ENCODE measurements at places on chromosomes 12 and 14.

DNA sequence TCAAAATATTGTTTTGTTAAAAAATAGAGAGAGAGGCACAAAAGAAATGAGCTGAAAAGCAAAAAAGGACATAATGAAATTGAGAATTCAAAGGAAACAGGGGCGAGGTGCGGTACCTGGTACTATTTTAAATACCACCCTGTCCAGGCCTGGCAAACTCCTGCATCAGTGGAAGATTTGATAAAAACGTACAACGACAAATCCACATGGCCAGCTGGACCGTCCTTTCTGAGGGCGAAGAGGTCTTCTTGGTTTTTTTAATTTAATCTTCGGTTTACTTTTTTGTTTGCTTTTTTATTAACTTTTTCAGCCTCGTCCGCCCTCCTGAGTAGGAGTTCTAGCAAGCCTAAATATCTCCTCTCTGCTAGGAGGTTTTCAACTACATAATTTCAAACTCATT is 11.9 kb downstream of the BCL11B start:
- H3K27ac ChIP-seq: no peak overlapping the region
- DNase-seq: no peak
- H3K36me3 ChIP-seq: no peaks in the 10 kb centered on the region
- no peak overlapping the region for H3K4me3 ChIP-seq
- no peaks in the 10 kb centered on the region for H3K27me3 ChIP-seq

- H3K27ac ChIP-seq: no peak overlapping the region
- H3K4me3 ChIP-seq: no peak overlapping the region
- H3K27me3 ChIP-seq: no peaks in the 10 kb centered on the region
- peaks cover 14% of the 10 kb centered on the region for H3K4me1 ChIP-seq
- no peaks in the 10 kb centered on the region for H3K36me3 ChIP-seq
These were observed 88.5 kb downstream of the GPHN start for GRCh38 chr14:66596241-66596985.

- H3K27ac ChIP-seq: no peak overlapping the region
- H3K36me3 ChIP-seq: peaks cover 8% of the 10 kb centered on the region
- DNase-seq: no peak
- no peaks in the 10 kb centered on the region for H3K27me3 ChIP-seq
- peaks cover 10% of the 10 kb centered on the region for H3K4me1 ChIP-seq
These were observed 165.4 kb downstream of the GCH1 start for GRCh38 chr14:54737132-54737711.

DNA sequence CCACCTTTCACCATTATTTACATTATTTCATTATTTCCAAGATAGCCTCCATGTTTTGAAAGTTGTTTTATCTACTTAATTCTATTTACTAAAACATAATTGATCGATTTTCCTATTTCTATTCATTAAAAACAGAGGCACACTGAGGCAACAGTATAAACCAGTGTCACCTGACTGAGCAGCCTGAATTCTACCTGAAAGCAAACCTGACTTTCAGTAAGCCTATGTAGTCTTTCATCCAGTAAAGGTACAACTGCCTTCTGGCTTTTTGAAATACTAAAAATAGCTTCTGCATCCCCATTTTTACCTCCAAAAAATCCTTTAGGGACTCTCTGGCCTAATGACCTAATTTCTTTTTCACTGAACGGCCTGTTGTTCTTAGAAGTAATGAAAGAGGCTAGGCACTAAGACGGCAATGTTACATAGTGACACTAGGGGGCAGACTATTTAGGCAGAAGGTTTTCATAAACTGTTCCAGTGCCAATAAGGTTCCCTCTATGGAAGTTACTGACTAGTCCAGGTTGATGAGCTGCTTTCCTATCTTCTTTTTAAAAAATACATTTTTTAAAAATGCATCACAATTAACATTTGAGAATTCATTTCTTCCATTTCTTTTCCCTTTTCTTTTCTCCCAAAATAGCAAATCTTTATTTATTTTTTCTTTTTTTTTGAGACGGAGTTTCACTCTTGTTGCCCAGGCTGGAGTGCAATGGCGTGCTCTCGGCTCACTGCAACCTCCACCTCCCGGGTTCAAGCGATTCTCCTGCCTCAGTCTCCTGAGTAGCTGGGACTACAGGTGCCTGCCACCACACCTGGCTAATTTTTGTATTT is 17.5 kb downstream of the ANAPC5 start:
- no peaks in the 10 kb centered on the region for H3K4me1 ChIP-seq
- H3K27me3 ChIP-seq: no peaks in the 10 kb centered on the region
- H3K36me3 ChIP-seq: peaks cover 85% of the 10 kb centered on the region
- no peak for DNase-seq
- H3K4me3 ChIP-seq: no peak overlapping the region

DNA sequence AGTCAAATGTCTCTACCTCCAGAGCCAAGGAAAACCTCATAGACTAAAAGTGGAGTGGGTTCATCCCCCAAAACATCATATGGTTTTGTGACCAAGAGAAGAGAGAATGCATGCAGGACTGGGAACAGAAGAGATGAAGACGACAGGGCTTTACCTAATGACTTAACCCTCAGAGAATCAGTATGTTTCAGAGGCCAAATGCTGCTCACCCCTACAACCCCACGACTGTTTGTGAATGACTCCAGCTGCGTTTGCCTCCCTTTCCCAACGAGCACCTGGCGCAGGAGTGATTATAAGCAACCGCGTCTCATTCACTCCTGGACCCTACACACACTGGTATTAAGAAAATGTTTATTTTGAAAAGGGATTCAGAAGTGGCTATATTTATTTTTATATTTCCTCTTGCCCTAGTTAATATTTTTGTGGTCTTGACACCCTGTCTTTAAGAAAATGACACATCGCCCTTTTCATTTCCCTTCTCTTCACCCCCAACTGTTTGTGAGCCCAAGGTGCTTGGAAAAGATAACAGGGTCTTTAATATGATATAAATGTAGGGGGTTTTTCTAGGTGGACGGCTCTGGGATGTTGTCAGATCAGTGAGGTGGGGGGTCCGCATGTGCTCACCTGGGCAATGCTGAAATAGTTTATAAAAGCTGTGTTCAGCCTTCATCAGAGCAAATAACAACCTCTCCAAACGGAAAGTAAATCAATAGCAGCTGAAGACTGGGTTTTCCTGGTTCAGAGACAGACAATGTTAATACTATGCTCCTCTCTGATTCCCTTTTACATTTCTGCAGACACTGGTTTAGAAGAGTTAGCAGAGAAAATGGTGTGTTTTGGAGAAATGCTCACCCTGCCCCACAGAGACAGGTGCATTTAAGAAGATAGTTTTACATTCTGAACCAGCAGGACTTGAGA is 77.7 kb downstream of the SLC15A4 start:
- no peak overlapping the region for H3K4me3 ChIP-seq
- no peak overlapping the region for H3K27ac ChIP-seq

All from RWPE2 (cell line).